Activated CD8-positive, alpha-beta T cell treated with anti-CD3 and anti-CD28 coated beads for 36 hours (primary cell): ENCODE measurements at places on chromosomes 7 and 10. TPM values are rescaled to one million over a fixed set of nuclear protein-coding genes. Genes with fewer than 3 reads are reported as not detected.

HABP2 gene
- not detected for total RNA-seq

FGFR2 gene
- total RNA-seq: not detected

DNA sequence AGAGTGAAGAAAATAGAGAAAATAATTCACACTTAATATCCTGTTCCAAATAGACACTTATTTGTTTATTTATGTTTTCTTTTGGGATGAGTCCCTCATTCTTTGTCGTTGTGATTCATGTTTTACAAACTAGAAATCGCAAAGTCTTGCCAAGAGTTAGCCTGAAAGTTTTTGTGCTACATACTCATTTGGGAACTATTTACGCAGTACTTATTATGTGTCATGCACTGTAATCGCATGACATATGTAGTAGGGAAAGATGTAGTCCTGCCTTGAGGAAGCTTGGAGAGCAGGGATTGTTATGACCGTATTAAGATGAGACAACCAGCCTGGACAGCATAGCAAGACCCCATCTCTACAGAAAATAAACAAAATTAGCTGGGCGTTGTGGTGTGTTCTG, 189.3 kb downstream of the ABCA13 start:
- DNase-seq: no peak

DNA sequence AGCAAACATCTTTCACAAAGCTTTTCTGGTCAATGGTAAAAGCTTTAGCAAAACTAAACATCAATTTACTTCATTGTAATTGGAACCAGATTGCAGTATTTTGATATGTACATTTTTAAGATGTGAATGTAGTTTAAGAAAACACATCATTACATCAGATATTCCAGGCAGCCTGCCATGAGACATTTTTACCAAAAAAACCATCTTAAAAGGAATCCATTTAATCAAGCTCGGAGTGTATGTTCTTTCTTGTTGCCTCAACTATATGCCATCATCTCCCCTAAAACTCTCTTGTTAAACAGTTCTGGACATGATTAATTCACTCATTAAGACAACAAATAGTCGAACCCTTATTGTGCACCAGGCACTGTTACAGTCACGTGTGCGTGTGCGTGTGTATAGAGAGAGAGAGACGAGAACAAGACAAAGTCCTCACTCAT, 97.5 kb downstream of the UBE2H start:
- DNase-seq: no peak

DNA sequence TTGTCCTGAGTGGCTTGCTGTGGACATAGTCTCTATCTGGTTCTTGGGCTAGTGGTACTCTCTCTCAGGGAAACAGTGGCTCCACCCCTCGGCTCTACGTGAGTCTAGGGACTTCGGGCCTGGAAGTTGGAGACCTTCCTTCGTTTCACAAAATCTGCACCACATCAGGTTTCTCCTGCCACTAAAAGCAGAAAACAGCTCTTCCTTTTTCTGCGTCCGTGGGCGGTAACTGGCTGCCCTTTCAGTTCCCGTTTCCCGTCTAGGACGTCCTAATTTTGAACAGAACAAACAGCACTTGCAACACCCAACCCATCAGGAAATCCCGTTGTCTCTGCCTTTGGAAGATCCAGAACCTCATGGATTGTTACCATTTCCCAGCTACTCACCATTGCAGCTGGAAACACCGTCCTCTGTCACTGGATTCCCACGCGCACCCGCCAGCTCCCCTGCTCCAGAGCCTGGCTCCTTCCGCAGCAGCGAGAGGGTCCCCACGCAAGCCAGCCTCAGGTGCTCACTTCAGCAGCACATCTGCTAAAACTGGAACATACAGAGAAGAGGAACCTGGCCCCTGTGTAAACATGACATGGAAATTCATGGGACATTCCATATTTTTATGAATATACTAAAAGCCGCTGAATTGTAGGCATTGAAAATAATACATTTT, 311.4 kb upstream of the AKR1E2 start:
- peak; percentile 5 for DNase-seq

- DNase-seq: no peak
Observed at GRCh38 chr7:1262441-1262840, 29.8 kb downstream of the UNCX start.

- DNase-seq: peak; percentile 31
Observed at GRCh38 chr10:21517134-21518031, 8.1 kb downstream of the SKIDA1 start.

DNA sequence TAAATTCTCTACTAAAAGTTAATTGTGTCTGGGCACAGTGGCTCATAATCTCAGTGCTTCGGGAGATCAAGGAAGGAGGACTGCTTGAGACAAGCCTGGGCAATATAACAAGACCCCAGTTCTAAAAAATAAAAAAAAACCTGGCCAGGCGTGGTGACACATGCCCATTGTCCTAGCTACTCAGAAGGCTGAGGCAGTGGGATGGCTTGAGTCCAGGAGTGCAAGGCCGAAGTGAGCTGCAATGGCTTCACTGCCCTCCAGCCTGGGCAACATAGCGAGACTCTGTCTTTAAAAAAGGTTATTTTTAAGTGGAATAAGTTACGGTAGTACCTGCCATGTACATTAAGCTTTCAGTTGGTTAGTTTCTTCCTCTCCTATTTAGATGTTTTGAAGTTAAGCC, 28.9 kb downstream of the CDK14 start:
- no peak for DNase-seq

DNA sequence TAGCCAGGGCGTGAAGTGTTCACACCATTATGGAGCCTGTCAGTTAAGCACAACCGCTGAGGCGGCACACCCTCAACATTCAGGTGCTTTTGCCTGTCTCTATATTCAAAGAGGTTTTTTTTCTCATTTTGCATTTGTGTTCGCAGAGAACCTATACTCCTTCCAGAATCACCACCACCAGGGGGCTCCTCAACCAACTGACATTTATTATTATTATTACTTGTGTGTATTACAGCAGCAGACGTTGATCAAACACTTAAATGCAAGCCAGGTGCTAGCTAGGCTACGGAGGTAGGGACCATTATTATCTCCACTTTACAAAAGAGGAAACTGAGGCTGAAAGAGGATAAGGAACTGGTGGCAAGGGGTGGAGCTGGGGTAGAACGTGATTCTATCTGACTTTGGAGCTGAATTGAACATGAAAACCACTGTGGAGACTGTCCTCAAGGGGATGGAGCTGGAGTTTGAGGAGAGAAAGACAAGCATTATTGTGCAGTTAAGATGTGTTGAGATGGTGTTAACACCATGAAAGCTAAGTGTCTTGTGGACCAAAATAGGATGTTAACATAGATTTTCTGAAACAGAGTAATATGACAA, 133.8 kb upstream of the PLXNA4 start:
- peak; percentile 34 for DNase-seq

- no peak for DNase-seq
Observed at GRCh38 chr7:123797673-123798531, 47.1 kb upstream of the HYAL4 start.

DNA sequence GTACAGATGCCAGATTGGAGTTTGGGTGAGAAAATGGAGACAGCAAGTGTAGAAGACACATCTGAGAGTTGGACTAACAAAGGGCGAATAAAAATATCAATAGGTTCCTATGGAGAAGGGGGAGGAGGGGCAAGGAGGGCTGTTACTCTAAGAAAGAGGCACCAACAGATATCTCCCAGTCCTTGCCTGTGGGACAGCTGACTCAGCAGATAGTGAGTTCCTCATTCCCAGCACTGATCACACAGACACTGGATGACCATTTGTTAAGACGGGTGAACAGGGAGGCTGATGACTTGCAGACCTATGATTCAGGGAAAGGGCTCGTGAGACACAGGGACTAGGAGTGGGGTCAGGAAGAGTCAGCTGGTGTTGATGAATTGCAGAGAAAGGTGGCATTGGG, 5.7 kb upstream of the PRR15 start:
- DNase-seq: no peak

DNA sequence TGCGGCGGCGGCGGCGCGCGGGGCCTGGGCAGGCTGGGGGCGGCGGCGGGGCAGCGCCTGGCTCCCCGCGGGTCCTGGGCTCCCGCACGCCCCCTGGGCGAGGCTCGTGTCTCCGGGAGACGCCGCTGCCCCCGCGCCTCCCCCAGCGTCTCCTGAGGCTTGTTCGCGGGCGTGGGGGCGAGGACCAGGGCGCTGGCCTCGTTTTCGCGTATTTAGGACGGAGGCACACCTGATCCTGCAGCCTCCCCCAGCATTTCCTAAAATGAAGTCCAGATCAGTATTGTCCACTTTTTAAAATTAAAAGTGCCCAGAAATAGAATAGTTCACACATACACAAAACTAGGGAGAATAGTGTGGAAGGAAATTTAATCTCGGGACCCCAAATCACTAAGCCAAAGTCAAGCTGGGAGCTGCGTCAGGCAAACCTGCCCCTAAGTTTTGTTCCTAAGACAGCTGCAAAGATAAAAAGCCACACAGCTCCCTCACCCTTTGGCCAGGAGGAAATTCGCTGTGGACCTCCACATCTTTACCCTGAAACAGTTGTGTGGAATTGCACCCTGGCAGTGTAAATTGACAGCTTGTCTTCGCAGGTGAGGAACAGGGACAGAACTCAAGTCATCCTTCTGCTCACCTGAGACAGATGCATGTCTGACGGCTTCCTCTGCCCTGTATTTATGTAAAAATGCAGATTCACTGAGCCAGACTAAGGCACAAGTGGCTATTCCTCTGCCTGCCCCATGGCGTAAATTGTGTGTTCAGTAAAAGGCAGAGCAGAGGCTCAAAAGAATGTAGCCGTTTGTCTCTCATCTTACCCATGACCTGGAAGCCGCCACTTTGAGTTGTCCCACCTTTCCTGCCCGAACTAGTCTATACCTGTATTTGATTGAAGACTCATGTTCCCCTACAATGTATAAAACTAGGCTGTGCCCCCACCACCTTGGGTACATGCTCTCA, 740 bp downstream of the GALNT11 start:
- peak; percentile 11 for DNase-seq
